ENCODE measurements at places on chromosomes 7 and 10.

DNA sequence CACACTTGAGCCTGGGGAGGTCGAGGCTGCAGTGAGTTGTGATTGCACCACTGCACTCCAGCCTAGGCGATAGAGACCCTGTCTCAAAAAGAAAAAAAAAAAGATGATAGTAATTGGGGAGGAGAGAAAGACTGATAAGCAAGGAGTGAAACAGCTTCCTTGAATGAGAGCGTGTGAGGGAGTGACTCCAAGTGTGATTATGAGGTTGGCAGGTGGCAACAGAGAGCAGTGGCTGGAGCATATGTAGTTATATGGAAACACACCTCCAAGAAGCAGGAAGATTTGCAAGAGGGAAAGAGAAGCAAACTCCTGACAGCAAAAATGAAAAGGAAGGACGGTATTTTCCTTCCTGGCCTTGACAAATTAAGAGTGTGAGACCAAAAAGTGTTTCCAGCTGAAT, 50.4 kb downstream of the VKORC1L1 start:
- no peak for DNase-seq

GRCh38 chr10:72086466-72087391, 1.6 kb downstream of the SPOCK2 start:
- no peak for DNase-seq

DNA sequence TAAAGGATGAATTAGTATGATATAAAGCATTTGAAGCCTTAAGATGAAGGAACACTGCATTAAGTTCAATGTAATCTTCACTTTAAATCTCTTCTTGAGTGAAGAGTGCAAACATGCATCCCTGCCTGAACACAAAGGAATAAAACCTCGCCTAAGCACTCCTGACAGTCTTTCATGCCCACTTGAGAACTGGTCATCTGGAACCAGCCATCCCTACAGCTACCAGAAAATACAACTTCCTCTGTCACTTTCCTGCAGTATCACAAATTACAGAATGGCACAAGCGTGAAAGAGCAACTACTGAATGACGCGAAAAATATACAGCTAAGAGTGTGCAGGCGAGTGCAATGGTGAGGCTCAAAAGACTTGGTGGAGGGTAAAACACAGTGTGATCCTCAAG, 1079.9 kb downstream of the CNTNAP2 start:
- DNase-seq = no peak

DNA sequence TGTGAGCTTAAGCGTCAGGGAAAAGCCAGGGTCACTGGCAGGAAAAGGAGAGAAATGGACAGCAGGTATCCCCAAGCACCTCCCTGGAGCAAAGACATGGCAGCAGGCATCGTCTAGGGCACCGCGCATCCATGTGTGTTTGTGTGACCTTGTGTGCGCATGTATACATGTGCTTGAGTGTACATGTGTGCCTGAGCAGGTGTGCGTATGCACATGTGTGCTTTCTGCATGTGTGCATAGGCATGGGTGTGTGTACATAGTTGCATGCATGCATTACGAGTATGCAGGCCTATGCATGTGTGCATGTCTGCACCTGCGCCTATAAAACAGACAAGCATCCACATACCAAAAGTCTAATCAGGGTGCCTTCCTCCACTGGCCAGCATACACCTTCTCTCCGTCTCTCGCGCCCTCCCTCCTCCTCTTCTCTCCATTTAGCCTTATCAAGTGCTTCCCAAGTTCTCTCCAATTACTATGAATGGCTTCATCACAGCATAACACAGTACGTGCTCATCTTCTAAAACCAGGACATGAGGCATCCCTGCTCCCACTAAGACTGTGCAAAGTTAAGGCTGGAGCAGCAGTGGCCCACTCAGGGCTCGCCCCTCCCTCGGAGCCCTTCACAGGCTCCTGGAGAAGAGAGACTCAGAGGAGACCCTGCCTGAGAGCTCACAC, 30.6 kb downstream of the RASGEF1A start:
- no peak for DNase-seq

- no peak for DNase-seq
Measured at GRCh38 chr7:116671111-116671510, 885 bp upstream of the MET start.

Data from amniotic epithelial cell (primary cell).